Hematopoietic multipotent progenitor cell treated with erythropoietin and hydrocortisone succinate and interleukin-3 and kit ligand, for 17 days (in vitro differentiated cells): ENCODE measurements at places on chromosomes 2 and 18.

DNA sequence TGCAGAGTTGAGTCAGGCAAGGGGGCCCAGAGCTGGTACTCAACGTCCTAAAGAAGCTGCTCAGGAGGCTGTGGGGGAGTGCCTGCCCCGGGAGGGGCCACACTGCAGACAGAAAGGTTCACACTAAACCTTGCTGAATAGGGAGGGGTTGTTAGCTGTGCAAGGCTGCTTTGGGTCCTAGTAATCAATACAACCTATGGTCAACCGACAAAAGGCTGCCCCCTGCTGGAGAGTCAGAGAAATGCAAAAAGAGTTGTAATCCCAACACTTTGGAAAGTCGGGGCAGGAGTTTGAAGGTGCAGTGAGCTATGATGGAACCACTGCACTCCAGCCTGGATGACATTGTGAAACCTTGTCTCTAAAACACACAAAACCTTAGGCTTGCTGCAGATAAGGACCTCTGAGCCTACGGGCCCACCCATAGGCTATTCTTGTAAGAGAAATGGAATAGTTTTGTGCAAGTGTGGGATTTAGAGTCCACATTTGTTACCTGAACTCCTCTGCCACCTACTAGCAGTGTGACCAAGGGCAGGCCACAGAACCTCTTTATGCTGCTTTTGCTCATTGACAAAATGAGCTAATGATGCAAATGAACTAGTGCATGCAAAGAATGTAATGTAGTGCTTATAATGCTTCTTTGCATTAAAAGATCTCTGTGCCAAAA is 81.5 kb downstream of the PRPF40A start:
- DNase-seq = peak; percentile 86

DNA sequence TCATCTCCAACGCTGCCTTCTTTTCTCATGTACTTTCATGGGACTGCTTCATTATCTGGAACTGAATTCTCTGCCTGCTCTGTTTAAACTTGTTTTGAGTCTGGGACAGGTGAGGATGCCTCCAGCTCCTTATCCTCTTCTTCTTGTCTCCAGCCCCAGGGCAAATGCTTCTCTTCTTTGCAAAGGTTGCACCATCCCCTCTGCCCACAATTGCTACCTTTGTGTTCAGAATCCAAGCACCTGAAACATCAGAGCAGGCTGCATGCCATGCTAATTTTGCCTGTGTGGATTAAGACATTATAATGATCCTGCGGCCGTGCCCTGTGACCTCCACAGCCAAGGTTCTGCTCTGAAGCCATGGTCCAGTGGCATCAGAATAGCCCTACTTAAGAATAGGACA is 309.5 kb downstream of the EPHA4 start:
- no peak for DNase-seq

- DNase-seq = no peak
Observed at GRCh38 chr18:3172097-3172496, 47.7 kb downstream of the MYOM1 start.

GRCh38 chr2:174561283-174561971 is 36.2 kb downstream of the WIPF1 start:
- no peak for DNase-seq

GRCh38 chr2:36366491-36367120 is 11.0 kb downstream of the CRIM1 start:
- DNase-seq = no peak

- DNase-seq = no peak
Observed at GRCh38 chr18:54616220-54616848, 25.3 kb downstream of the DYNAP start.

DNA sequence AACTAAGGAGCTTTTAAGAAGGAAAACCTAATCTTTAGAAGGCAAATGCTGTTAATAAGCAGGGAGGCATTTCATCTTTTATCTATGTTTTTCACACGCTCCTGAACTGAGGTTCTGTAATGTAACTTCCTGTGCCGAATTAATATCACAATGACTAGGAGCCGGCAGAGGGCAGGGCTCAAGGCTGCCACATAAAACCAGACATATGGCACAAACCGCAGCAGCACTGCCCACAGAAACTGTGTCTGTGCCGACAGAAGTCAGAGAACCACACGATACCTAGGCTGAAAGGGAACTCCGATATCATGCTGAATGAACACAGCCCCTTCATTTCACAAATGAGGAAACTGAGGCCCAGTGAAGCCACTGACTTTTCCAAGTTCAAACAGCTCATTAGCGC is 112.1 kb downstream of the EIPR1 start:
- no peak for DNase-seq

- peak; percentile 14 for DNase-seq
Observed at GRCh38 chr2:121071034-121071504, 213.9 kb downstream of the TFCP2L1 start.

DNA sequence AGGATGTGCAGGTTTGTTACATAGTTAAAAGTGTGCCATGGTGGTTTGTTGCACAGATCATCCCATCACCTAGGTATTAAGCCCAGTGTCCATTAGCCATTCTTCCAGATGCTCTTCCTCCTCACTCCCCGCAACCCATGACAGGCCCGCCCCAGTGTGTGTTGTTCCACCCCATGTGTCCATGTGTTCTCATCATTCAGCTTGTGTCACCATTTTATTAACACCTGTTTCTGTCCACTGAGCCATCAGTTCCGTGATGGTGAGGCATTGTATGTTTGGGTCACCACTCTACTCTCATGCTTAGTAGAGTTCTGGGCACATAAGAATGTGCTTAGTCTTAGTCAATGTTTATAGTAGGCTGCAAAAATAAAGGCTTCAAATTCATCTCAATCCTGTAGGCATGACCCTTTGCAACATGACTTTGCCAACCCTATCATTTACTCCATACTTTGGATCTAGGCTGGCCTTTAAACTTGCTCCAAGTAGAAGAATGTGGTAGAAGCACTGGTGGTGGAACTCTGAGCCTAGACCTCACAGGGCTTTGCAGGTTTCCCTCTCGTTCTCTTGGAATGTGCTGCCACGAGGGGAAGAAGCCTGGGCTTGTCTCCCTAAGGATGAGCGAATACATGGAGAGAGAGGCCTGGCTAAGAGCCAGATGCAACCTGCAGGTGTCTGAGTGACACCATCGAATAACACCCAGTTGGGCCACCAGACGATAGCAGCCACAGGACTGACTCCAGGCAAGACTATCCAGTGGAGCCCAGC is 161.5 kb downstream of the NAPG start:
- no peak for DNase-seq

DNA sequence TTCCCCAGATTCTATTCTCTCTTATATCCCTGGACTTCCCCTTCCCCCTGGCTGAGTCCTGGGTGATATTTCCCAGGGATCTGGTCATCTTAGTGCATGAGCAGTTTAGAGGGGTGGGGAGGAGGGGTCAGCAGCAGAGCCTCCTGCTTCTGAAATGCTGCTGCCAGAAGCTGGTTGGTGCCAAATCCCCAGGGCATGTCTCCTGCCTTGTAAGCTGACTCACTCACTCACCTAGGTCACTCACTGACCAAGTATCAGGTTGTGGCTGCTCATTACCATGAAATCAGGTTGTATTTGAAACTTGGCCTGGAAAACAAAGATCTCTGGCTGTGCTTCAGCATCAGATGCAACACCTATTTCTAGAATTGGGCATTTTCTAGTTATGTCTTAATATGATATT is 14.3 kb downstream of the GPR39 start:
- no peak for DNase-seq

GRCh38 chr2:69231612-69232277 is 155.3 kb downstream of the GFPT1 start:
- no peak for DNase-seq

GRCh38 chr2:8300905-8301304 is 381.0 kb upstream of the ID2 start:
- DNase-seq = no peak

DNA sequence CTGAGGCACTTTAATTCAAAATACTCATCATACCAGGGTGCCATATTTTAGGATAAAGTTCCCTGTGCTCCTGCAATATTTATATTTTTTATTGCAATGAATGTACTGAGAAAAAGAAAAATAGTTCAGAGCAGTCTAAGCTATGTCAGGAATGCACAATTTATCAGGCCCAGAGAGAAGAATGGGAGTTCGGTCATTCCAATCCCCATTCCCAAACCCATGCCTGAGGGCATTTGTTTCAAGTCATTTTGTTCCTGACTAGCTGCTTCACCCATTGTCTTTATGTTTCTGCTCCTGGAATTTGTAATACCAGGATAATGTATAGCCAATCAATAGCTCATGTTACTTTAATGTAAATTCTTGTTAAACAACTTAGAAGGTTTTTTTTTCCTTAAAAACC is 24.4 kb upstream of the FTCDNL1 start:
- no peak for DNase-seq
